ENCODE measurements at places on chromosomes 2 and 18.

- no peak for DNase-seq
These were observed 273.3 kb downstream of the NDUFA10 start for GRCh38 chr2:239751679-239752355.

DNA sequence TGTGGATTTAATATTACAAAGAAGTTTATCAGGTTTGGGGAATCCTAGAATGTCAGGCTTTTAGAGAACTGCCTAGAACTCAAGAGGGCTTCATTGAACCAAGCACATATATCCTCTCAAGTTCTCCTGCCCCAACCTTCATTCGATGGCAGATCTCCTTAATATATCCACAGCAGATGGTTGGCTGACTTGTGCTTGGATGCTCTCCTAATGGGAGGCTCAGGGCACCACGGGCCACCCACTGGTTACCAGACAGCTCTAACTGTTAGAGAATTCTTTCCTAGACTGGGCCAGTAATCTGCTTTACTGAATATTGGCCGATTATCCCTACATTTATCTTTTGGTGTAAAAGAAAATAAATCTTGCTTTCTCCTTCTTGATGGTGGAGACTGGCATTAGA lies 87.2 kb upstream of the ATP8B1 start:
- DNase-seq = no peak

DNA sequence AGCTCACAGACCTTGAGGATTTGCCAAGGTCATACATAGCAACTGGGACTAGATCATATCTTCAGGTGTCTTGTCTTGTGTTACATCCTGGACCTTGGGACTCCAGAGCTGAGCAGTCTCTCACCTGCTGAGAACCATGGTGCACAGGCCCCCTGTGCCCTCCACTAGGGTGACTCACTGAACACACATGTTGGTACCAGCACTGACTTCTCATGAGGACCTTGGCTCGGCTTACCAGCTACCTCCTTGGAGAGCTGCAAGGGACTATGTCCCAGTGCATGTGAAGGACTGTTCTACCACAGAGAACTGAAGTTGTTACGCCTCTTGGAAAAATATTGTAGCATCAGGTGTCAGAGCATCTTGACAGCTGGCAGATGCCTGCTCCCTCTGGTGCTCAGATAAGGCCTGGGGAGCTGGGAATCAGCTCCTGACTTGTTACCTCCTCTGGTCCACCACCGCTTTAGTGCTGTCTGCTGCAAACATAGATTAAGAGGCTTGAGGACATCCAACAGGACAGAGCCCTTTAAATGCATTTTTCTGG lies 72.1 kb downstream of the WDSUB1 start:
- no peak for DNase-seq

DNA sequence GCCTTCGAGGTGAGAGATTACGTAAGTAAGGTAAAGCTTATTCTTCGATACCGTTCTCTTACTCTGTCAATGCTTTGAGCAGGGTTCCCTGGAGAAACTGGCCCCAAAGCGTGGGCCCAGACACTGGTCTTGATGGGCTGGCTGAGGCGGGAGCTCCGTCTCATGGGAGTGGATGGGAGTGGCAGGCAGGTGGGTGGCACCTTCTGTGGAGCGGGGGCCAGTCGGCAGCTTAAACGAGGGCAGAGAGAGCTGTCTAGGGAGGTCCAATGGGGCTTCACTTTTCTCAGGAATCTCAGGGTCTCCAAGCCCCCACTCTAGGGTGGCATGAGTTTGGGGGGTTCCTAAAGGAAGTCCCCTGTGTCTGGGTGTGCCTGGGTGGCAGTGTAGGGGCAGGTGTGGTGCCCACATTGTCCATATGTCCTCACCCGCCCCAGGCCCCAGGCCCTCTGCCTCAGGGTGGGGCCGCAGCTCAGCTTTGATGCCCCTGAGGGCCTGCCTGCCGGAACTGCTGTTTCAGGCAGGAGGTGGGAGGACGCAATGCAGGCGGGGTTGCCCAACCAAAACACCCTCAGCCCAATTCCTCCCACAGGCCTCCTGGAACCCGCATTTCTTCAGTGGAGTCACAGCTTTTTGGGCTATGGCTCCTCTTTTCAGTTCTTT lies 32.5 kb upstream of the FOSL2 start:
- DNase-seq = no peak

GRCh38 chr2:163135256-163135655 lies 296.7 kb upstream of the KCNH7 start:
- no peak for DNase-seq
